ENCODE measurements at places on chromosomes 1 and 21. TPM values are rescaled to one million over a fixed set of nuclear protein-coding genes. Genes with fewer than 3 reads are reported as not detected.

DNA sequence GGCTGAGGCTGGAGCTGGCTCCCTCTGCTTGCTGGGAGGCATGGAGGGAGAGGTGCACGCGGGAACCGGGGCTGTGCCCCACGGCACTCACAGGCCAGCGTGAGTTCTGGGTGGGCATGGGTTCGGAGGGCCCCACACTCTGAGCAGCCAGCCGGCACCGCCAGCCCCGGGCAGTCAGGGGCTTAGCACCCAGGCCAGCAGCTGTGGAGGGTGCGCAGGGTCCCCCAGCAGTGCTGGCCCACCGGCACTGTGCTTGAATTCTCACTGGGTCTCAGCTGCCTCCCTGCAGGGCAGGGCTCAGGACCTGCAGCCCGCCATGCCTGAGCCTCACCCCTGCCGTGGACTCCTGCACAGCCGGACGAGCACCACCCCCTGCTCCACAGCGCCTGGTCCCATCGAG lies 164.9 kb upstream of the PLD5 start:
- no peak overlapping the region for H3K4me3 ChIP-seq
- no peak overlapping the region for H3K27ac ChIP-seq
- DNase-seq = no peak

The CELA3A gene
- total RNA-seq = not detected

The VPS45 gene
- 31.8 TPM for total RNA-seq

- H3K4me1 ChIP-seq = no peaks in the 10 kb centered on the region
- DNase-seq = no peak
- H3K27ac ChIP-seq = no peak overlapping the region
- no peaks in the 10 kb centered on the region for H3K36me3 ChIP-seq
- H3K4me3 ChIP-seq = no peak overlapping the region
Measured at GRCh38 chr1:154133256-154133655, 21.6 kb downstream of the NUP210L start.

DNA sequence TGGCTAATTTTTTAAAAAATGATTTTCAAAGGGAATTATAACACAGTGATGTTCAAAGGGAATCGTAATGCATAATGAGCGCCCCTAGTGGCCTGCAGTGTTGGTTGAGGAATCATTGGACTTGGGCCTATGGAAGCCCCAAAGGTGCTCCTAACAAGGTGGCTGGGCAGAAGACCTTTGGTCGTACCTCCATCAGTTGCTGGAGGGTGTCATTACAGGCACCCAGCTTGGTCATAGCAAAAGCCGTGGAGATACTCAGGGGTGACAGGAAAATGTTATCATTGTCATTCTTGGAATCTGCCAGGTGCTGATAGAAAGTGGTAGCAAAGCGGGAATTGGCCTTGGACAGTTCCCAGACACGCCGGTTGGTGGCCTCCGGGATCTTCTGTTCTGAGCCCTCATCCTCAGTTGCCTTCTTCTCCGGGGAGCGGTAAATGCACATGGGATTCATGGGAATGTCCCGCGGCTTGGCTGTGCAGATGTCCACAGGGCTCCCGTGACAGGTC lies 2.7 kb downstream of the SERPINC1 start:
- no peaks in the 10 kb centered on the region for H3K27me3 ChIP-seq
- no peaks in the 10 kb centered on the region for H3K36me3 ChIP-seq
- H3K27ac ChIP-seq = no peak overlapping the region
- peak; percentile 41 for DNase-seq

GRCh38 chr21:36709868-36710728 lies 11.2 kb downstream of the SIM2 start:
- 0 out of 2 replicates have a peak, but pooled peaks cover 2% of the 10 kb centered on the region for H3K4me1 ChIP-seq
- peak; percentile 64 for DNase-seq
- H3K27me3 ChIP-seq = peaks cover 50% of the 10 kb centered on the region
- no peak overlapping the region for H3K27ac ChIP-seq
- no peaks in the 10 kb centered on the region for H3K36me3 ChIP-seq

The C1orf185 gene
- not detected for total RNA-seq

DNA sequence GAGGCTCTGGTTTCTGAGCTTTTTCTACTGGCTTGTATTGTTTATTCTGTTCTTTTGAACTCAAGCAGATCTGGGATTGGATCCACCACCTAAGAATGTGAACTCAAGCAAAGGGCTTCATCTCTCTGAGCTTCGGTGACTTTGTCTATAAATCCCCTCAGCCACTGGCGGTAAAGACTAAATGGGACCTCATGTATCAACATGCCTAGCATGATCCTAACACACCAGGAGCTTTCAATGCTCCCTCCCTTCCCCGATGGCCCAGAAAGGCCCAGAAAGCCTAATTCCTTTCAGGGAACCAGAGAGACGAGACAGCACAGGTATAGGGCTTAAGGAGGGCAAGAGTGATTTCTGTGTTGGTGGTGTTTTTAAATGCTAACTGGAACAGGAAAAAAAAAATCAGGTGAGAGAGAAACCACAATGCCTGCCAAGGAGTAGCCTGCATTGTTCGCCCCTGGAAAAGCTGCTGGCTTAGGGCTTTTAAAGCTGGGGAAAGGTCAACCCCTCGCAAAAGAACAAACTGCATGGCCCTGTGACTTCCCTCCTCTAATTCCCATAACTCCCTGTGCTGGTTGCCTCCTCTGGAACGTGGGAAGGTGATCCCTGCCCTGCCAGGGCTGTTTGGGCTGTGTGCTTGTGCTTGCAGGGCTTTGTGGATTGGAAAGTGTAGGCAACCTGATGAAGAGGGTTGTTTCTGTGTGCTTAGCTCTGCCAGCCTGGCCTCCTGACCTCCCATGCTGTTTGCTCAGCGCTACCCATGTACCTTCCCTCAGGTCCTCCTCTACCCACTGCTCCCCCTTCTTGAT lies 147.0 kb downstream of the PLPP3 start:
- no peaks in the 10 kb centered on the region for H3K36me3 ChIP-seq
- H3K4me1 ChIP-seq = peaks cover 7% of the 10 kb centered on the region
- no peak for DNase-seq
- H3K27ac ChIP-seq = no peak overlapping the region
- H3K27me3 ChIP-seq = peaks cover 6% of the 10 kb centered on the region

The FTCD gene
- total RNA-seq = 6.8 TPM

GRCh38 chr1:232542633-232543593 lies 87.0 kb downstream of the SIPA1L2 start:
- no peaks in the 10 kb centered on the region for H3K36me3 ChIP-seq
- no peak overlapping the region for H3K4me3 ChIP-seq
- H3K4me1 ChIP-seq = peaks cover 1% of the 10 kb centered on the region
- H3K27me3 ChIP-seq = no peaks in the 10 kb centered on the region

DNA sequence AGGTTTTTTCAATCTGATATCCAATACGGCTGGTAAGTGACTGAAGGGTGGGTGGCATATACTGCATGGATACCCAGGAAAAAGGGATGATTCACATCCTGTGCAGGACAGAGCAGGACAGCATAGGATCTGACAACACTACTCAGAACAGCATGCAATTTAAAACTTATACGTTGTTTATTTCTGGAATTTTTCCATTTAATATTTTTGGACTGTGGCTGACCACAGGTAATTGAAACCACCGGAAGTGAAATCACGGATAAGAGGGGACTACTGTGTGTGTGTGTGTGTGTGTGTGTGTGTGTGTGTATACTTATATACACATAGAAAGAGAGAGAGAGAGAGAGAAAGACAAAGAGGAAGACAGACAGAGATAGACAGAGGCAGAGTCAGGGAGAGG lies 23.0 kb downstream of the ERICH3 start:
- no peaks in the 10 kb centered on the region for H3K36me3 ChIP-seq
- DNase-seq = no peak
- no peak overlapping the region for H3K4me3 ChIP-seq
- no peaks in the 10 kb centered on the region for H3K27me3 ChIP-seq
- no peak overlapping the region for H3K27ac ChIP-seq

The GSTM1 gene
- 19.5 TPM for total RNA-seq

DNA sequence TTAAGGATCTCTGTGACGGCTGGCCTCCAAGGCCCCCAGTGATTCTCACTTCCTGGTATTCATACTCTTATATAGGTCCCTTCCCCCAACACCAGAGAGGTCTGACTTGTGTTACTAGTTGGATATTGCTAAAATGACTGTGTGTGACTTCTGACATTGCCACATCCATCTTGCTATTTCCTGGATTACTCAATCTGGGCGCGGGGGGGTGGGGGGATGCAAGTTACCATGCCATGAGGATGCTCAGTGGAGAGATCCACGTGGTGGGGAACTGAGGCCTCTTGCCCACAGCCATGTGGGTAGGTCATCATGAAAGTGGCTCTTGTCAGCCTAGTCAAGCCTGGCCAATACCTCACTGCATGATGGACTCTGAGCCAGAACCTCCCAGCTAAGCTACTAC lies 117.0 kb downstream of the UBE2U start:
- H3K36me3 ChIP-seq = no peaks in the 10 kb centered on the region
- H3K27ac ChIP-seq = no peak overlapping the region
- H3K4me3 ChIP-seq = no peak overlapping the region
- DNase-seq = no peak
- no peaks in the 10 kb centered on the region for H3K27me3 ChIP-seq

DNA sequence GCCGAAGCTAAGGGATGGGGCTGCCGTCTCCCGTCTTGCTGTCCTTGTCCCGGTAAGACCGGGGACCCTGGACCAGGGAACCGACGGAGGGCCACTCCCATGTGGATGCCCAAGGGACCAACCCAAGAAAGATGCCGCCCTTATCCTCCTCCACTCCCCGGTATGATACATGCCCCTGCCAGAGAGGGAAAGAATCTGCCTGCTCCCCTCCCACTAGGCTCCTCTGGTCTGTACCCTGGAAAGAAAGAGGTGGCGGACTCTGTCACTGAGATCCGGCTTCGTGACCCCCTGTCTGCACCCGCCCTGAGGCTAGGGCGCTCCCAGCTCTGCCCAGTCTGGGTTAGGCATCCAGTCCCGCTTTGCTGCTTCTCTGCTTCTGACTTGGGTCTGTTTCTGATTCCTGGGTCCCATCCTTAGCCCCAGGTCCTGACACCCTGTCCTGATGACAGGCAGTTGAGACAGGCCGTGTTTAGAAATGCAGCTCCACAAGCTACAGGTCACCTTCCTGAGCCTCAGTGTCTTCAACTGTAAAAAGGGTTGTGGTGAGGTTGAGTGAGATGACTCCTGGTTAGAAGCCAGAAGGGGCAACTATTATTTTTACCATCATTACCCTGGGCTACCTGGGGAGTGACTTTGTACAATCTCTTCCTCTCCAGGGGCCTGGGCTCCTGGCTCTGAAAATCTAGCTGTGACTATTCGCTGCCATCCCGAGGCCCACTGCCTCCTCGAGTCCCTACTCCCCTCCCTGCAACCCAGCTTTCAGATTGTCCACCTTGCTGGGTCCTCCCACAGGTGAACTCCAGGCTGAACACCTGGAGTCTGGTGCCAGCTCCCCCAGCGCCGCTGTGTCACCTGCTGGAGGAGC lies 3.7 kb downstream of the MATN1 start:
- peak overlapping the region; percentile 82 for H3K4me3 ChIP-seq
- DNase-seq = no peak
- peaks cover 4% of the 10 kb centered on the region for H3K36me3 ChIP-seq
- no peaks in the 10 kb centered on the region for H3K4me1 ChIP-seq

- no peak overlapping the region for H3K27ac ChIP-seq
- peaks cover 11% of the 10 kb centered on the region for H3K36me3 ChIP-seq
- H3K4me3 ChIP-seq = no peak overlapping the region
- H3K4me1 ChIP-seq = no peaks in the 10 kb centered on the region
- DNase-seq = no peak
Measured at GRCh38 chr21:45741691-45742090, 98.2 kb downstream of the PCBP3 start.

The HCRTR1 gene
- total RNA-seq = not detected

GRCh38 chr1:27575840-27576331 lies 28.1 kb downstream of the AHDC1 start:
- peak; percentile 85 for DNase-seq
- H3K36me3 ChIP-seq = no peaks in the 10 kb centered on the region
- peak overlapping the region; percentile 47 for H3K4me3 ChIP-seq
- no peaks in the 10 kb centered on the region for H3K27me3 ChIP-seq
- H3K4me1 ChIP-seq = peaks cover 21% of the 10 kb centered on the region
- H3K27ac ChIP-seq = no peak overlapping the region

GRCh38 chr1:205989786-205990185 lies 13.4 kb downstream of the RAB7B start:
- H3K36me3 ChIP-seq = no peaks in the 10 kb centered on the region
- no peak for DNase-seq
- H3K4me1 ChIP-seq = no peaks in the 10 kb centered on the region
- H3K27ac ChIP-seq = no peak overlapping the region

- H3K27ac ChIP-seq = no peak overlapping the region
- no peaks in the 10 kb centered on the region for H3K27me3 ChIP-seq
- H3K4me1 ChIP-seq = no peaks in the 10 kb centered on the region
- H3K36me3 ChIP-seq = no peaks in the 10 kb centered on the region
- DNase-seq = no peak
- H3K4me3 ChIP-seq = no peak overlapping the region
Measured at GRCh38 chr21:44990921-44991320, 51.1 kb downstream of the SLX9 start.

DNA sequence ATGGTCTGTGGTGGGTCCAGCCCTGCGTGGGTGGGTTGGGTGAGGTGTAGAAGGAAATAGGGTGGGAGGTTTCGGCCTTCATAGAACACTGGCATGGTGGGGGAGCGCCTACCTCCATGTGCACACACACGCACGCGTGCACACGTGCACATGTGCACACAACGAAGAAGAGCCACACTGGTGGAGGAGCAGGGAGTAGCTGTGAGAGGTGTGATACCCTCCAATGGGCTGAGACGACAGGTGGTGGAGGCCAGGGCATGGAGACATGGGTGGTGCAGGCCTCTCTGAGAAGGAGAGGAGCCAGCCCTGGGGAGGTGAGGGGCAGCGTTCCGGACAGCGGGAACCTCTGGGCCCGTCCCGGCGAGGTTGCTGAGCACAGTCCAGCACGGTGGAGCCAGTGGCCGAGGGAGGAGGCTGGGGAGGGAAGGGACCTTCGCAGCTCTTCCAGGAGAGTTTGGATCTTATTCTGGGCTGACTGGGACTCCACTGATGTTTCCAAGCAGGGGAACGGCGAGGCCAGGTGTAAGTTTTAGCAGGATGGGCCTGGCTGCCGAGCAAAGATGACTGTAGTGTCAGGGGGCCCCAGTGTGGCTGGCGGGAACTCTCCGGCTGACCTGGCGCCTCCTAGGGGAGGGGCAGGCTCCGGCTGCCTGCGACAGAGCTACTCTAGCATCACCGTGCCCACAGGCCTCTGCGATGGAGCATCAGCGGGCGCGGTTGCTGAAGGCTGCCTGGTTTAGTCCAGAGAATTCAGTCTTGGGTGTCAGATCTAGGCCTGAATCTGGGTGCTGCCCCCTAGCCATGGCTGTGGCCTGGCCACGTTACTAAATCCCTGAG lies 107.2 kb downstream of the ARHGEF10L start:
- H3K27me3 ChIP-seq = no peaks in the 10 kb centered on the region
- H3K4me1 ChIP-seq = no peaks in the 10 kb centered on the region
- peaks cover 10% of the 10 kb centered on the region for H3K36me3 ChIP-seq
- no peak overlapping the region for H3K27ac ChIP-seq
- peak; percentile 43 for DNase-seq

All from H9 (cell line).